ENCODE measurements at places on chromosomes 4 and X. TPM values are rescaled to one million over a fixed set of nuclear protein-coding genes. Genes with fewer than 3 reads are reported as not detected.

- DNase-seq = peak; percentile 80
These were observed 140.5 kb downstream of the LRBA start for GRCh38 chr4:150874338-150875226.

DNA sequence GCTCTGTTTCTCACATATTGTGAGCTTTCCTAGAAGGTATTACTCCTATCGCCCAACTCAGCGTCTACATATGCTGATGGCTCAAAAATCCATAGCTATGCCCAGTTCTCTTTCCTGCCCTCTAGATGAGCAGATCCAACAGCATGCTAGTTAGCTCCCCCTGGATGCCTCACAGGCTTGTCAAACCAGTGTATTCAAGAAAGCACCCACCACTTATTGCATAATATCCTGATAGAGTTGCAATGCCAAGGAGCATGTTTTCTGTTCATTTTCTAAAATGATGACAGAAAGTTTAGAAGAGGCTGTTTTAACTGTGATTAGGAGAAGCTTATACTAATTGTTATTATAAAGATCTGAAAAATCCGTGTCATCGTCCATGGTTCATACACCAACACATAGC, 1.9 kb upstream of the PACRGL start:
- DNase-seq = no peak

DNA sequence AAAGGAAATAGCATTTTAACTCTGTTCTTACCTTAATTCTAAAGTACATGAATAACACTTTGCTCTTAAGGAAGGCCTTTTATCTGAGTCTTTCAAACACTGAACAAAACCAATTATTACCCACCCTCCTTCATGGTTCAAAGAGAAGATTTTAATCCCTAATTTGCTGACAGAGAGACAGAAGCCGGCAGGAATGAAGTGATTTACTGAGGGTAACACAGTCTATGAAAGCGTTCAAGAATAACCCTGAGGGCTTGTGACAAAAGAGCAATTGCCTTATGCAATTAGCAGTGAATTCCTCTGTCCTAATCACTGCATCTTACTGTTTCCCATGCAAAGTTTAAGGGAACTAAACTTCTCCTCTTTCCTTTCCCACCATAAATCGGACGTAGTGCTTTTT, 144.1 kb downstream of the PACRGL start:
- no peak for DNase-seq

GRCh38 chr4:153553155-153553818, 87.1 kb downstream of the TMEM131L start:
- no peak for DNase-seq

DNA sequence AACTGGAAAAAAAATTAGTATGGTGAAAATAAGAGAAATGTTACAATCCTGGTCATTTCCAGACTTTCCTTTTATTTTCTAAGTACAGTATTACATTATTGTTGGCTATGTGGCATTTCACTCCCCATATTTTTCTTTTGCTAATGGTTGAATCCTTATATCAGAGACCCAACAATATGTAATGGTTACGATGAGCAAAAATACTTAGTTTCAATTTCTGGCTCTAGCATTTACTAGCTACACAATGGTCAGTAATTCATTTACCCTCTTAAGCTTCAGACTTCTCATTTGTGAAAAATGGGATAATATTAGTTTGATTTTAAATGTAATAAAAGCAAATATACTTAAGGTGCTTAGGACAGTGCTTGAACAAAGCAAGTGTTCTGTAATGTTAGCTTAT, 942.9 kb upstream of the PABPC4L start:
- no peak for DNase-seq

- DNase-seq = no peak
These were observed 94.8 kb upstream of the CENPE start for GRCh38 chr4:103292959-103293358.

GRCh38 chr4:3880615-3881120, 114.5 kb downstream of the ADRA2C start:
- DNase-seq = peak; percentile 54

DNA sequence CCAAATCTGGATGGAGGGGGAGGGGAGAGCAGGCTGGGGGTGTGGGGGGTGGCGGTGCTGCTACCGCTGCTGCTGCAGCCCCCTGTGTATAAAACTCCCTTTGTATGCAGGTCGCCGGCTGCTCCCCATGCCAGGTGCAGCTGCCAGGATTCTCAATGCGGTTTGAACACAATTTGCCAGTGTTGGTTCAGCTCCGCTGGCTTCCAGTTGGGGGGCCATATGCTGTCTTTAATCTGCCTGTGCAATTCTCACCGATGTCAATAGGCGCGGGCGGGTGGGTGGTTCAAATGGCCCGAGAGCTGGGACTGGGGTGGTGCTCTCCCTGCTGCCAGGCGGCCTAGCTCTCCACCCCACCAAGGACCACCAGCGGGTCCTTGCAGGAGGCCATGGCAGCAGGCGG, 257.6 kb downstream of the BCOR start:
- DNase-seq = no peak

GRCh38 chr4:182286035-182286434, 42.8 kb downstream of the TENM3 start:
- no peak for DNase-seq

DNA sequence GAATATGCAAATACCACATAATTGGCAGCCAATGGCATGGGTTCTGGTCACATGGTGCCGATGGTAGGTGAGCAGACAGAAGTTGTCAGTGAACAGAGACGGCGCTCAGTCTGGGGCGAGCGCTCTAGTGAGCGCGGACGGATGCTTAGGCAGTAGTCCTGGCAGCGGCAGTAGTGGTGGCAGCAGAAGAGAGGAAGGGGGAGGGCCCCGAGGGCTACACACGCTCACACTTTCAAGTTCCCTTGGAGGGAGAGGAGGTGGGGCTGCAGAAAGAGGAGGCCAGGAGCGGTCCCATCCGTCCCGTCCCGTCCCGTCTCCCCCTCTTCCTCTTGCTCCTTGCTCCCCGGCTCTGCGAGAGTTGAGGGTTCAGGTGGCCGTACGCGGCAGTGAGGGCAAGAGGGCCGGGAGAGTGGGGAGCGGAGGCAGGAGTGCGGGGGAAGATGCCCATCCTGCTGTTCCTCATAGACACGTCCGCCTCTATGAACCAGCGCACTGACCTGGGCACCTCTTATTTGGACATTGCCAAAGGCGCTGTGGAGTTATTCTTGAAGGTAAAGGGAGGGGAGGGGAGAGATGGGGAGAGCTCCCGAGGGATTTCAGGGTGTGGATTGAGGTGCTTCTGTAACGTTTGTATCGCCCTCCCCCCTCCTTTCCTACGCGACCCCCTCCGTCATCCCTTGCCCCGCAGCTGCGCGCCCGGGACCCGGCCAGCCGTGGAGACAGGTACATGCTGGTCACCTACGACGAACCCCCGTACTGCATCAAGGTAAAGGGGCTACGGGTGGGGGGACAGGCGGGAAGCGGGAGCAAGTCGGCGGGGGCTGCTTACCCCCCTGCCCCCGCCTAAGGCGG, at the start of gene INTS6L:
Gene INTS6L, plus strand, starts transcription at position 108 of the 852 bp plus-strand sequence. Its CDS starts 333 bp downstream, at position 441.
- DNase-seq = peak; percentile 92

Gene RNF212
- total RNA-seq = 2.4 TPM

Gene KDM6A
- total RNA-seq = 17.9 TPM

Gene BGN
- total RNA-seq = 244 TPM

Gene CLDN34
- total RNA-seq = 0.42 TPM

Gene DIAPH2
- 12.3 TPM for total RNA-seq

Gene RPS6KA3
- 25.2 TPM for total RNA-seq

Gene TMPRSS11B
- not detected for total RNA-seq
